ENCODE measurements at places on chromosomes 16 and 17.
A peak's percentile ranks its signal among the peaks of the same experiment; 100 is the strongest.

DNA sequence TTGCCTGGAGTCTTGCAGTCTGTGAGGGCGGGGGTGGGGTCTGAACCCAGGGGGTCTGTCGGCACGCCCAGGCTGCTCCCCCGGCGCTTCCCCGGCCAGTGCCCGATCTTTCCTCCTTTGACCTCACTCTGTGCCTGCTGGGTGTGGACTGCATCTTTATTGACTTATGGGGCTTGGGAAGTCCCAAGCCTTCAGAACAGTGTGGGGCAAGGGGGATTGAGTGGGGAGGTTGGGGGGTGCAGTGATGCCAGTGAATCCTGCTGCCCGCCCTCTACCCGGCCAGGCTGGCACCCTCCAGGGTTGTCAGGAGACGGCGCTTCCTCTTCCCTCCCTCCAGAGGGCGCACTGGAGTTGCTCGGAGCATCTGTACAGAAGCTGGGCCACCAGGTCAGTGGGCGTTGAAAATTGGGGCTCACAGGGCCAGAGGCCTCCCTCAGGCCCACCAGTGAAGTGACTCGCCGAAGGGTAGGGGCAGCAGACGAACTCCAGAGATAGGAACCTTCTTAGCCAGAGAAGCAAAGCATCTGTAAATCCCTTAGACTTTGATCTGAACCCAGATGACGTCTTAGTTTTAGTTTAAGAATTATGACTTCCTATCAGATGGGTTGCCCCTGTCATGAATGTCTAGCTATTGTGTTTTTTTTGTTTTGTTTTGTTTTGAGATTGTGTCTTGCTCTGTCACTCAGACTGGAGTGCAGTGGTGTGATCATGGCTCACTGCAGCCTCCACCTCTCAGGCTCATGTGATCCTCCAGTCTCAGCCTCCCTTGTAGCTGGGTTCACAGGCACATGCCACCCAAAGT, 184.8 kb upstream of the CIBAR2 start:
- DNase-seq = peak; percentile 10

DNA sequence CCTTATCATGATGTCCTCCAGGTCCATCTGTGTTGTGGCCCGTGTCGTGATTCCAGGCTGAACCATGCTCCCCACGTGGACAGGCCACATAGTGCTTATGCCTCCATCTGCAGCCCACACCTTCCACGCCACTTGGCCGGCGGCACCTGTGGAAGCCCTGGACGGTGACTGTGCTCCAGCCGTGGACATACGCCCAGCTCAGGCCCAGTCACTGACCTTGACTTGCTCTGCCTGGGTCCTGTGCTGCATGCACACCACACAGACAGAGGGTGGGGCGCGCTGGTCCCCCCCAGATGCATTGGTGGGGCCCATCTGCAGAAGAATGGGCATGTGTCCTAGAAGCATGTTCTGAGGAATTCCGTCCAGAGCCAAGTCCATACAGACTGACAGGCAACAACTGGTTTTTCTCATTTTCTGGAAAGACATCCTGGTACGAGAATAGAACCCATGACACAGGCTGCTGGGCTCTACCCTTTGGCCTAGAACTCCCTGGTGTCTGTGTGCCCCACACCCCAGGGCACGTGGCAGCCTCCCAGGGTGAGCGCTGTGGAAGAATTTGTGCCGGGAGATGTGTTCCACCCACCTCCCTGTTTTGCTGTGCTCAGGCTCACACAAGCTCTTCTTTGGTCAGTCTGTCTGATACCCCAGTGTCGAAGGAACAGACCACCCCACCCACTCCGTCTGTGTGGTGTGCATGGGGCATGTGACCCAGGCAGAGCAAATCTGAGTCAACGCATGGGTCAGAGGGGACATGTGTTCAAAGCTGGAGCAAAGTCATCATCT, 39.5 kb downstream of the GPT2 start:
- no peak for DNase-seq

DNA sequence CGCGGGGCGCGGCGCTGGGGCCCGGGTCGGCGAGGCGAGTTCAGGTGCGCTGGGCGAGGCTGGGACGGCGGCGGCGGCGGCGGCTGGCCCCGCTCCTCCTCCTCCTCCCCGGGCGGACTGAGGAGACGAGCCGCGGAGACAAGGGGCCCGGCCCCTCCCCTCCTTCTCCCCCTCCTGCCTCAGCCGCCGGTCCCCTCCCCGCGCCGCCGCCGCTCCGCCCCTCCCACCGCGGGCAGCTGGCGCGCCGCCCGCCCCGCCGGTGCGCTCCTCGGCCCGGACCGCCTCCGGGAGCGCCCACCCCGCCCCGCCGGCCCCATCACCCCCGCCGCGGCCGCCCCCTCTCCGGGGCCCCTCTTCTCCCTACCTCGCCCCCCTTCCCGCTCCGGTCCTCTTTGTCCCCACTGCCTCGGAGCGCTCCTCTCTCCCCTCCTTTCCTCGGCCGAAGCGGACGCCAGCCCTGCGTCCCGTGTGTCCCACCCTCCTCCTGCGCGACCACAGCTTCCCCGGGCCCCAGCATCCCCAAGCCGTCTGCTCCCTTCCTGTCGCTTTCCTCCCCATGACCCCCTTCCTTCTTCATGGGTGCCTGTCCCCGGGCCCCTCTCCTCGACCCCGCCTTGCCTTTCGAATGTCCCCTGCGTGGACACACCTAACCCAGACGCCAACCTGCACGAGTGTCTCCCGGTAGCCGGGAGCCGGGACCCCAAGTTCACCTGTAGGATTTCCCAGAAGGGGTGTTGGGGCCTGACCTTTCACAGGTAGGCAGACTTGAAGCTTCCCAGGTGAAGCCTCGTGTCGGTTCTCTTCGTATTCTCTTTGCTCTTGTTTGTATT, at the start of gene TOX3:
TOX3 (minus strand) TSS at position 140 of the 830 bp plus-strand sequence. CDS start 420 bp downstream, outside the sequence.
- DNase-seq = no peak

DNA sequence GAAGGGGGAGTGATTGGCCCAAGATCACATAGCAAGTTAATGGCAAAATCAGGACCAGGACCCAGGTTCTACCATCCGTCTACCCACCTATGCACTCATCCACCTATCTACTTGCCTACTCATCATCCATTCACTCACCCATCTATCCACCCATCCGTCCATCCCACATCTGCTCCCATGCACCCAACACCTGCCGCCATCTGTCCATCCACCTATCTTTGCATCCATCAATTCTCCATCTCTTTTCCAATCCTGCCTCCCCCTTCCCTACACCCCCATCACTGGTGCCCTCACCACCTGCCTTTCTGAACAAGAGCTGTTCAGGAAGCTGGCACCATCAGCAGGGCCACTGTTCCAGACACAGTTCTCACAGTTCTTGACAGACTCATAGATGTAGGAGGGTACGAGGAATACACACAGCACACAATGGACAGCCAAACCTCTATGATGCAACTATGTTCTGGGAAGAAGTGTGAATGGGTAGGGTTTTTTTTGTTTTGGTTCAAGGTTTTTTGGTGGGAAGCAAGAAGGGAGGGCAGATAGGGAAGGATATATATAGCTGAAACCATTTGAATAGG, 4.5 kb downstream of the SAMD14 start:
- DNase-seq = no peak

DNA sequence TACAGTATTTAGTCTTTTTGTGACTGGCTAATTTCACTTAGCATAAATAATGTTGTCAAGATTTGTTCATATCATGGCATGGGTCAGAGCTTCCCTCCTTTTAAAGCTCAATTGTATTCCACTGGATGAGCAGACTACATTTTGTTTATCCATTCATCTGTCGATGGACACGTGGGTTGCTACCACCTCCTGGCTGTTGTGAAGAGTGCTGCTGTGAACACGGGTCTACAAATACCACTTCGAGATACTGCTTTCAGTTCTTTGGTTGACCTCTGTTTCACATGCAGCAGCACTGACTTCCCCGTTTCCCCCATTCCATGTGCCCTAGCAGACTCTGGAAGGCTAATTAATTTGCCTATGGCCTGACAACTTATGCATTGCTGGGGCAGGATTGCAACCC, 285.4 kb downstream of the SHISA9 start:
- no peak for DNase-seq

DNA sequence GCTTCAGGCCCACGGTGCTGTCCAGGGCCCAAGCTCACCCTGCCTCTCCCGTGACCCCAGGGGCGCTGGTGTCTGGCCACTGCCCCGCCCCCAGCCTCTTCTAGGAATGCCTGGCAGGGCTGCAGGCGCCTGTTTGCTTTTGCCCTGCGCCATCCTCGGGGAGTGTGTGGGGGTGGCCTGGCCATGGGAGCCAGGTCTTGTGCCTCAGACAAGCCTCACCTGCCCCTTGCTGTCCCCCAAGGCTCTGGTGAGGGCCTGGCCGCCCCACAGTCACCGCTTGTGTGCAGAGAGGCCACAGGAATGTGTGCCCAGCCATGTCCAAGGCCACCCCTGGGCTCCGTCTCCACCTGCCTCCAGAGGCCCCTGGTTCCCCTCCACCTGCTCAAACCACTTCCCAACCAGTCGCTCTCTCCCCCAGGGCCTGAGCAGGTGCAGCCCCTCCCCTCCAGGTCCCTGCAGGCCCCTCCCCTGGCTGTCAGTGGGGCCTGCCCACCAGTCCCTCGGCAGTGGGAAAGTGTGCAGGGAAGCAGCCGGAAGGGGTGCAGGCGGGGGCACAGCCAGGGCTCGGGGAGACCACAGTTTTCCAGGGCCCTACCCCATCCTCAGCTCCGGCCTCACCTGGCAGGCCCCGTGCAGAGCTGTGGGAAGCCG, 841 bp upstream of the IGFALS start:
- no peak for DNase-seq

GRCh38 chr16:1392826-1393225, 21.7 kb downstream of the UNKL start:
- no peak for DNase-seq

All from activated effector memory CD4-positive, alpha-beta T cell treated with Interleukin-2 at 50 U/mL for 16 hours (primary cell).